Stimulated activated CD4-positive, alpha-beta T cell treated with anti-CD3 and anti-CD28 coated beads, Interleukin-12 subunit alpha, Interleukin-12 subunit beta, amount 100 ng/mL, for 24 hours (primary cell): ENCODE measurements at places on chromosomes 3 and 15.

GRCh38 chr15:40563426-40563825 lies 1.4 kb downstream of the CCDC32 start:
- DNase-seq = no peak

- DNase-seq = no peak
Measured at GRCh38 chr3:161284989-161285388, 63.9 kb downstream of the NMD3 start.

- DNase-seq = no peak
Measured at GRCh38 chr15:62992302-62992701, 50.2 kb upstream of the TPM1 start.

GRCh38 chr3:158642005-158642404 lies 2.3 kb upstream of the GFM1 start:
- no peak for DNase-seq

- no peak for DNase-seq
Measured at GRCh38 chr15:49331951-49332350, 91.1 kb upstream of the FGF7 start.

DNA sequence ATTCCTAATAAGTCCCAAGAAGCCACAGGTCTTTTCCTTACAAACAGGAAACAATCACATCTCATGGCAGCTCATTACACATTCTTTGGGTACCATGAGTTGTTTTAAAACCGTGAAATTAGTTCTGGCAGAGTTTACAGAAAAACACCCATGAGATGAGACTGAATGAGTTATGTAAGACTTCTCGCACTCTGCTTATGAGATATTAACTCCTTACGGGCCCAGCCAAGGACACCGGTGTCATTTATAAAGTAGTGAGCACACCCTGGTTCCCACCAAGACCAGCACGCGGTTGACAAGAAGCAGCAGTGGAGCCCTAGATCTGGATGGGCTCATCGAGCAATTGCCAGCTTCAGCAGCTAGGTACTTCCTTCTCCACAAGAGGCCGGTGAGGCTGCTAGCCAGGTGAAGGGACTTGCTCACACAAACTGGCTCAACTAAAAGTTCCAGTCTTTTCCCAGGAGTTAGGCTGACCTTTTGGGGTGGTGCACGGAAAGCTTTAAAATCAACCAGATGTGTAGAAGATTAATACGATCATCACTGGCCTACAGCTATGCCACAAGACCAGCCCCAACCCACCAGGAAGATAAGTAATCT lies 318.6 kb upstream of the ICE2 start:
- no peak for DNase-seq

GRCh38 chr3:172859041-172859440 lies 108.5 kb downstream of the ECT2 start:
- DNase-seq = no peak

DNA sequence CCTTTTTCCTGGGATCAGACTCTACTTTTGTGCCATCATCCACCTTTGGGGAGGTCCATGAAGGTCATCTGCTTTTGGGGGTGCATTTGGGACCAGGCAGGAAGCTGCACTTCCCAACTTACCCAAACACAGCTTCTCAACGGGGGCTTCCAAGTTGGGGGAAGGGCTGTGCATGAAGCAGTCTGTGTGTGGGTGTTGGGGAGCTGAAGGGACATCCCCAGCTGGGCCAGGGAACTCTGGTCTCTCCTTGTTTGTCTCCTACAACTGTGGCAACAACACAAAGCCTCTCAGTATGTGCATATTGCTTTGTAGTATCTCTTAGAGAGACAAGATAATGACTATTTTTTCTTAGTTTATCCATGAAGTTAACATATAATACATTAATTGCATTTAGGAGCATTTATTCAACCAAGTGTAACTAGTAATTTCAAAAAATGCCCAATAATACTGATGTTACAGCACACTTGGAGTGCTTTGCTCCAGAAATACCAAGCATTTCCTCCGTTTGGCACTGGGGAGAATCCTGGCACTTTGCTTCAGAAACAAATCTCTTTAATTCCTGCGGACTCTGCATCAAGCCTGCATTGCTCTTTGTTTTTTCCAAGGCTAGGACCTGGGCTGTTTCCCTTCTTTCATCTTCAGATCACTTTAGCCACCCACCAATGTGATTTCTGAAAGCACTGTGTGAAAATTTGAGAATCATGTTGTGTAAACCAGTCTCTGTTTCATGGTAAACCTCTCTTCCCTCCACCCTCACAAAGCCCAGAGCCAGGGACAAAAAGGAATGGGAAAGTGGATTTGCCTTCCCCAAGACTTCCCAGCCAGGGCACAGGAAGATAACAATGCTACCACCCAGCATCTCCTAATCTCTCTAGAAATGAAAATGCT lies 126.2 kb upstream of the PFN2 start:
- no peak for DNase-seq

DNA sequence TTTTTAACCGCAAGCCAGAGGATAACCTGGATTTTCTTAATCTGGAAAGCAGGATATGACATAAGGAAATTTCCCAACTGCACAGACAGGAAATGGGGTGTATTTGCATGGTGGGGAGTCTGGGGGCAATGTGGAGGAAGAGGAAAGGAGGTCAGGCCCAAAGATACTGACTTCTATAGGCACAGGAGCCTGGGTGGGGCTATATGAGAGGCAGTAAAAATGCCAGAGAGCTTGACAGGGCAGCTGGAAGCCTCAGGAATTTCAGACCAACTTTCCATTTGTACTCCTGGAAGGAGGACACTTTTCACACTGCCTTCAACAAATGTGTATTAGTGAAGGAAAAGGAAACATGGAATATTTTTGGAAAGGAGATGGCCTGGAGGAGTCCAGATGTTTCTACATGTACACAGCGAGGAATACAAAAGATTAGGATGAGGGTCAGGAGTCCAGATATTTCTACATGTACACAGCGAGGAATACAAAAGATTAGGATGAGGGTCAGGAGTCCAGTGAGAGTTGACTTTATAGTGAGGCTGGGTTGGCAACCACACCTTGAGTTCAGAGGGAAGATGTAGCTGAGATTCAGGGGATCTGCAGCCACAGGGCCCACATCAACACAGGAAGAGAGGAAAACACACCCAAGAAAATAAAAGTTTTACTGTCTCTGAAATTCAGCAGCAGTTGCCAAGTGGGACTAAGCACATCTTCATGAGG lies 111.9 kb upstream of the PTPRG start:
- no peak for DNase-seq

- DNase-seq = no peak
Measured at GRCh38 chr3:141331377-141332318, 36.7 kb upstream of the ZBTB38 start.

- no peak for DNase-seq
Measured at GRCh38 chr3:126521122-126521891, 2.6 kb upstream of the CHST13 start.
